ENCODE measurements at places on chromosomes 6 and 20.

DNA sequence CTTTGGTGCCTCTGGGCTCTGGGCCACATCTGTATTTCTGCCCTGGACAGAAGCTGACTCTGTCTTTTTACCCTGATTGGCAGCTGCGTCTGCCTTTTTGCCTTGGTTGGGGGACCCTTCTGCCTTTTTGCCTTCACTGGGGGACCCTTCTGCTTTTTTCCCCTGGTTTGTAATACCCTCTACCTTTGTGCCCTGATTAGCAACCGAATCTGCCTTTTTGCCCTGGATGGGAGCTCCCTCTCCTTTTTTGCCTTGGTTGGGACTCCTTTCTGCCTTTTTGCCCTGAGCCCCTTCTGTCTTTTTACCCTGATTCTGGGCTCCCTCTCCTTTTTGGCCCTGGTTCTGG lies 23.4 kb downstream of the RRBP1 start:
- DNase-seq: no peak

- no peak for DNase-seq
Measured at GRCh38 chr20:59718071-59718470, 113.7 kb downstream of the PHACTR3 start.

DNA sequence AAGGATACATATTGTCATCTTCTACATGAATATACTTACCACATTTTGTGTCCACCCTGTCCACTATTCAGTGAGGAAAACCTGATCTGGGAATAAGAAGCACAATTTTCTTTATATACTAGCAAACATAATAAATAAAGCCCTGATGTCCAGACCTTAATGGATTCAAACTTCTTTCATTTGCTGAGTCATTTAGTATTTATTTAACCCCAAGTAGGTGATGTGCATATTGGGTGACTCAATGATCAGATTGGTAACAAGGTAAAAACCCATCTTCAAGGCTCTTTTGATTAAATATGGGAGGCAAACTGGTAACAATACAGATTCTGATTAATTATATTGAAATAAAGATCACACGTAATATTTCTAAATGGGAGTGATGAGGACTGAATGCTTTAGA lies 1159.8 kb upstream of the EYS start:
- DNase-seq: peak; percentile 17

DNA sequence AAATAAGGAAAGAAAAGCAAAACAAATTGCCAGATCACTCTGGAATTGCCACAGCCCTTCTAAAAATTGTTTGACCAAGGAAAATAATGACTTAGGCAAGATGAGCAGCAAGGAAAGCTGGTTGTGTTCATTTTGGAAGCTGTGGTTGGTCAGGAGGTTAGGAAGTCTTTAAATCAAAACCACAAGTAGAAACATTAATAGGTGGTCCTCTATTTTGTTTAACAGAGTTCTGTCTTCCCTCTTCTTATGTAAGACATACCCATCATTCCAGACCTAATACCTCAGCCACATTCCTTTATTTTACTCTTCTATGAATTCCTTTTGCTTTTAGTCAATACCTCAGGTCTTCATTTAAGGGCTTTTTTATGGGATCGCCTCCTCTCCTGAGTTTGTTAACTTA lies 422.2 kb upstream of the PLCB4 start:
- DNase-seq: peak; percentile 55

GRCh38 chr6:9539231-9539755 lies 875.6 kb downstream of the TFAP2A start:
- DNase-seq: no peak

GRCh38 chr6:142121342-142121741 lies 11.4 kb upstream of the GJE1 start:
- no peak for DNase-seq

GRCh38 chr20:10113746-10114145 lies 79.0 kb downstream of the ANKEF1 start:
- peak; percentile 27 for DNase-seq

Measured in astrocyte of the spinal cord (primary cell).